T-helper 2 cell treated with Interferon-gamma antibody and Interleukin-4, amounts not matched to agents 5 μg/mL and 100 μg/mL, for 36 hours (primary cell): ENCODE measurements at places on chromosomes 1 and 21.

DNA sequence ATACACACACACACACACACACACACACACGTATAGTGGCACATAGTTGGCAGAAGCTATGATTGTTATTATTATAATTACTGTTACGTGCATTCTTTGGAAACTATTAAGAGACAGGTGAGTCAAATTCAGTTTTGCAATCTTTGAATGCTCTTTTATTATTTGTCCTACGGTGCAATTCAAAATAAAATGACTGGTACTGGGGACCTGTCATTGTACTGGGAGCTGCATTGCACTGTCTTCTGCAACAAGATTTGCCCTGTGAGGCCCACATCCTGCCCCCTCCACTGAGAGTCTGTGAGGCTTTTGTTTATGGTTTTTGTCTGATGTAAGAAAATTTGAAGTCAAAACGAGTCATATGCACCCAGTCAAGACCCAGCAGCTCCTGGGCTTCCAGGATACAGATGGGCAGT lies 1.9 kb downstream of the LY9 start:
- peak; percentile 58 for DNase-seq

- DNase-seq, result no peak
These were observed 130.9 kb downstream of the UCK2 start for GRCh38 chr1:165958306-165958705.

DNA sequence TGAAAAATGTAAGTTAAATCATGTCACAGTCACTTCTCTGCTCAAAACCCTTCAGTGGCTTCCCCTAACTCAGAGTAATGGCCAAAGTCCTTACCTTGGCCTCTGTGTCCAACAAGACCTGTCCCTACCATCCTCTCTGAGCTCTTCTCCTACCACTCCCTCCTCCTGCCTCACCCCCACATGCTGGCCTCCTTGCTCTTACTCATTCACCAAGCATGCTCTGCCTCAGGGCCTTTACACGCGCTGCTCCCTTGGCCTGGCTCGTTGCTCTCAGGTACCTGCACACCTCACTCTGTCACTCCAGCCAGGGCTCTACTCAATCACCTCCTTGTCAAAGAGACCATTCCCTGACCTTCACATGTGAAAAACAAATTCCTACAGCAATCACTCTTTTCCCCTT lies 54.2 kb downstream of the SEC16B start:
- no peak for DNase-seq

DNA sequence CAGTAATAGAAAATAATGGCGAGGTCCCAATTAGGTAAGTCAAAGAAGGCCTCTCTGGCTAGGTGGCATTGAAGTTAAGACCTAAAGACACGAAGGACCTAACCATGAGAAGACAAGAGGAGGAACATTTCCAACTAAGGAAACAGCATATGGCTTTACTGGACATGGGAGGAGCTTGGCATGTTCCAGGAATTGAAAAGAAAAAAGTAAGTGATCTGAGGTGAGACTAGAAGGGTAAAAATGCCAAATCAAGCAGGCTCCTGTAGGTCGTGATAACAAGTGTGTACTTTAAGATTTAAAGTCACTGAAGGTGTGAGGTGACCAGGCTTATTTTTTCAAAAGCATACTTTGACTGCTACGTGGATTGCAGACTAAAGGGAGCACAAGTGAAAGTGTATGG lies 13.4 kb upstream of the CLCC1 start:
- DNase-seq, result no peak
